Astrocyte (in vitro differentiated cells and primary cell): ENCODE measurements at places on chromosomes 5 and 9.

GRCh38 chr9:98884849-98885248 is 58.9 kb upstream of the COL15A1 start:
- DNase-seq, result no peak

- DNase-seq, result peak; percentile 17
Observed at GRCh38 chr5:66002415-66002814, 76.0 kb downstream of the ERBIN start.

DNA sequence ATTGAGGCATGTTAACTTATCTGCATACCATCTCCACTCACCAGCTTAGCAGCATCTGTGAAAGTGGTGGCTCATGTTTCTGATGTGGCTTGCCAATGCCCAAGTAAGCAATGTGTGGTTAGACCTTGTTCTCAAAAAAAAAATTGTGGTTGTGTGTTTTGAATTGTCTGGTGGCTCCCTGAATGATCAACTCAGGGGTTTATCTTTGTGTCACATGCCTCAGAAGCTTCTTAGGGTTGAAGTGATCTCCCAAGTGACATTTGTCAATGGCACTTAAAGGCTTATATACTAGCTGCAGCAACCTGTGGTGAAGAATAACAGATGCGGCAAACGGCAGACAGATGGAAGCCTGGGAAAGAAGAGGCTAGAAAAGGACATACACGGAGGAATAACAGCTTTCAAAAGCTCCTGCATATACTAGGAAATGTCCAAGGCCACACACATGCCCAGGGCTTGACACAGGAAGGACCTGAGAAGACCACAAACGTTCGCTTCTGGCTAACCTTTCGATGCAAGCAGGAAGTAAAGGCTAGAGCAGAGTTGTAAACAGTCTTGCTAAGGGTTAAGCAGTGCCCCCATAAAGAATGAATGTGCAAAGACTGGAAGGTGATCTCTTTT is 42.2 kb upstream of the FSD1L start:
- DNase-seq, result peak; percentile 61

DNA sequence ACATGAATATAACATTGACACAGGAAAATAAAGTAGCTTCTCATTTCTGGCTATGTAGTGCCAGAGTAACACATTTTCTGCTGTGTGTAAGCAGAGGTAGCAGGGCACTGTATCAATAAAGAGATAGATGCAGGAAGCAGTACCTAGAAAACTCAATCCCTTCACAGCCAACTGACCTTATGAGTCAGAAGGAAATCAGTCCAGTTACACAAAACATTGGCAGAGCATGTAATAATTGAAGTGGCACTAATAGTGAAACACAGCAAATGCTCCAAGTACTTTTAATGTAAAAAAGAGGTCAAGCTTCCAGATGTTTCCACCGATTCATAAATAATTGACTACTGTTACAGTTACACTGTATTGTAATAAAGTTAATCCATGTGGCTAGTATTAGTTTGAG is 706.6 kb downstream of the EFNA5 start:
- DNase-seq, result peak; percentile 63

DNA sequence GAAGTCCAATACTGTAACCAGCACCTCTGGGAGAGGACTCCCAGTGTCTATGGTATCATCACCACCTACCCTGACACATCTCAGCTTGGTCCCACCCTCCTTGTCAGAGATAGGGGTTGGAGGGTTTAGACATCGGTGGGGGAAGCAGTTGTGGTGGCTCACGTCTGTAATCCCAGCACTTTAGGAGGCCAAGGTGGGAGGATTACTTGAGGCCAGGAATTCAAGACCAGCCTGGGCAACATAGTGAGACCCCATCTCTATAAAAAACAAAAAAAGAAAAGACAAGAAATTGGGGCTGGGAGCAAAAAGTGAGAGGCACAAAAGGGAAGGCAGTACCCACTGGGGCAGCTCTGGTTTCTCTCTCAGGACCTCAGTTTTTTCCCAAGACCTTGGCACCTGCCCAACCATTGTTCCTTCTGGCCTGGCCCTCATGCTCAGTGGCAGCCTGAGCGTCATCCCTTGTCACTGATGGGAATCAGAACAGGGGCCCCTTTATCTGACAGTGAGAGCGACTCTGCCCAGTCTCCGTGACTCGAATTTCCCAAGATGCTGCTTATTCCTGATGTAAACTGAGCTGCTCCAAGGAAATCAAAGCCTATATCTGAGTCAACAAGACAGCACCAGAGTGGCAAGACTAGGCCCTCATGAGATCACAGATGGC is 80.5 kb upstream of the HSPA9 start:
- no peak for DNase-seq

DNA sequence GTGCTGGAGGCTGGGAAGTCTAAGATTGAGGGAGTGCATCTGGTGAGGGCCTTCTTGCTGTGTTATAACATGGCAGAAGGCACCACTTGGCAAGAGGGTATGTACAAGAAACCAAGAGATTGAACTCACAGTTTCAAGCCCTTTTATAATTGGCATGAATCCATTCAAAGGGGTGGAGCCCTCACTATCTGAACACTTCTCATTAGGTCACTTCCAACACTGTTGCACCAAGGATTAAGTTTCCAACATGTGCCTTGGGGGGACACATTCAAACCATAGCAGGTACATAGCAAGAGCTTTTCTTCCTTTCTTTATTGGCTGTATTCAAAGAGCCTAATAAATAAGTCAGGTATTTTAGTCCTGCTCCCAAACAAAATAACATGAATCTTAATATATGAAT is 62.7 kb downstream of the PRELID2 start:
- no peak for DNase-seq

GRCh38 chr9:70832492-70832891 is 288.9 kb downstream of the TRPM3 start:
- no peak for DNase-seq

- DNase-seq, result no peak
Observed at GRCh38 chr5:128334010-128334716, 203.9 kb downstream of the FBN2 start.

- peak; percentile 48 for DNase-seq
Observed at GRCh38 chr5:151164687-151165392, 7.3 kb upstream of the ANXA6 start.
